NCI-H1436 treated with DMSO at 0.1 percent for 48 hours (cell line): ENCODE measurements at places on chromosomes 6 and 20.

DNA sequence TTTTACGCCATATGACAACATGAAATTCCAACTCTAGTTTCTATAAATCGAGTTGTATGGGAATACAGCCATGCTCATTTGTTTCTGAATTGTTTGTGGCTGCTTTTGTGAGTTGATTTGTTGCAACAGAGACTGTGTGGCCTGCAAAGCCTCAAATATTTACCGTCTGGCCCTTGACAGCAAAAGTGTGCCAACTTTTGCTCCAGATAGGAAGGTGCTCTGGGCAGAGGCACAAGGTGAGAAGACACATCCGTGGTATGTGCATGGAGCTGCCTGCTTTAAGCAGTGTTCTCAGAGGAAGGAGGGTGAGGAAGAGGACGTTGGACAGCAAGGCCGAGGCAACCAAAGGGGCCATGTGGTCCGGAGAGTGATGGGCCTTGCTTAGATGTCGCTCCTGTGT, 57.4 kb downstream of the IYD start:
- no peak for DNase-seq

- DNase-seq, result no peak
These were observed 230.5 kb upstream of the KHDRBS2 start for GRCh38 chr6:62516291-62517141.

GRCh38 chr20:23159947-23160318, 73.8 kb upstream of the CD93 start:
- DNase-seq, result no peak

GRCh38 chr6:160912411-160912810, 79.2 kb upstream of the MAP3K4 start:
- no peak for DNase-seq

- DNase-seq, result no peak
These were observed 43.2 kb upstream of the SRF start for GRCh38 chr6:43127877-43128276.

GRCh38 chr6:159978291-159979135, 9.6 kb downstream of the IGF2R start:
- no peak for DNase-seq

- DNase-seq, result no peak
These were observed at the start of gene ZNF341 for GRCh38 chr20:33731693-33732165. ZNF341 (plus strand) TSS chr20:33731996; CDS start chr20:33732022, 26 bp downstream.

GRCh38 chr6:24157886-24158285, 31.9 kb downstream of the NRSN1 start:
- DNase-seq, result no peak

DNA sequence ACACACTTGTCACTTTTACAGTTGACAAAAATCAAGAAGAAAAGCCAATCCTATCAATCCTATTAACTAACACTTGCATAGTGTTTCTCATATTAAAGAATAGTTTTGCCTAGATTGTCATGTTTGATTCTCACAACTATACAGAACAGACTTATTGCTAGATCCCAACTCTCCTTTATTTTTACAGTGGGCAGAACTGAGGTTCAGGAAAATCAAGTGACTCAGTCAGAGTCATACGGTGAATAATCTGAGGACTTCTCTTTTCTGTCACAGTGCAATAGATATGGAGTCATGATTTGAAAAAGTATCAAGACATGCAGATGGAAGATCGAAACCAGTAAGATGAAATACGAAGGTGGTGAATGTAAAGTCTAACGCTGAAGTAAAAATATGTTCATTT, 195.1 kb upstream of the CITED2 start:
- DNase-seq, result no peak

DNA sequence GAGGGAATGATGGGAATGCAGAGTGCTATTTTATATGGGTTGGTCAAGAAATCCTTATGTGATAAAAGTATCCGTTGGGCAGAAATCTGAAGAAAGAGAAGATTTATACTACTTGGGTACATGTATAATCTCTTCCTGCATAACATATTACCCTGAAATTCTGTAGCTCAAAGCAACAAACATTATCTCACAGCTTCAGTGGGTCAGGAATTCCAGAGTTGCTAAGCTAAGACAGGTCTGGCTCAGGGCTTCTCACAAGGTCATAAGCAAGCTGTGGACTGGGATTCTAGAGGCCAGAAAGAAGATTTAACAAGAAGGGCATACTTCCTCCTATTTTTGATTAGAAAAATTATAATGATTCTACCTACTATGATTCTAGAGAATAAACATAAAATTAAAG, 172.5 kb upstream of the THEMIS start:
- no peak for DNase-seq
